CD4-positive, alpha-beta T cell treated with Interleukin-6 for 4 hours (primary cell): ENCODE measurements at places on chromosomes 5 and 9.

- DNase-seq, result peak; percentile 43
These were observed 27.2 kb downstream of the CSF2 start for GRCh38 chr5:132100672-132101261.

DNA sequence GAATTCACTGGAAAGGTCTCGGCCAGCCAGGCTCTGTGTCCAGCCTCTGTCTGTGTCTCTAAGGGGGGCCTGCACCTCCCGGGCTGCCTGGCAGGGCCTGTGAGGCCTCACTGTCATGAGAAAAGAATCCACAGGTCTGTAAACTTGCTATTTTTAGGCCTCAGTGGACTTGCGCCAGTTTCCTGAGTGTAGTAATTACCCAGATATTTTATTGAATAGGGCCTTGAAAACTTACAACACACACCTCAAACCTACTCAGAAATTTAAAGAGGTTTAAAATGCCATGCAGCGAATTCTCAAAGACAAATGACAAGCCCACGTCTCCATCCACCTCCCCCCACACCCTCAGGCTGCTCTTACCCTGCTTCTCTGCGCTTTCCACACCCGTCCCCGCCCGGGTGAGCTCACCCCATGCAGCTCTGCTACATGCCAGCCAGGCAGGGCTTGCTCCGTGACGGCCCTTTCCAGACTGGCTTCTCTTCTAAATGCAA lies 8.8 kb upstream of the TENT4A start:
- DNase-seq, result no peak

DNA sequence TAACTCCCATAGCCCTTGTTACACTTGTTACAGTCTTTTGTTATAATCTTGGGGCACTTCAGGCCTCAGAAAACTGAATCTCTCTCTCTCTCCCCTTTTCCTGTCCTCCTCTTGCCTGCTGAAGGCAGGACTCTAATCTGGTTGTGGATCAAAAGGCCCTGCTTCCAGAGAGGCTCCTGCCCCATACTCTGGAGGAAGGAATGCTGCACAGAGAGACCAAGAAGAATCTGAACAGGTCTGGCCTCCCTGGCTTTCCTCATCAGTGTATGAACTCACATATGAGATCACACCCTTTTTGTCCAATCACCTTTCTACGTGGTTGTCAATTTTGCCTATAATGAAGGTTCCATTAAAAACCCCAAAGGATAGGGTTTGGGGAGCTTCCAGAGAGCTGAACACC lies 26.2 kb upstream of the LVRN start:
- DNase-seq, result no peak

DNA sequence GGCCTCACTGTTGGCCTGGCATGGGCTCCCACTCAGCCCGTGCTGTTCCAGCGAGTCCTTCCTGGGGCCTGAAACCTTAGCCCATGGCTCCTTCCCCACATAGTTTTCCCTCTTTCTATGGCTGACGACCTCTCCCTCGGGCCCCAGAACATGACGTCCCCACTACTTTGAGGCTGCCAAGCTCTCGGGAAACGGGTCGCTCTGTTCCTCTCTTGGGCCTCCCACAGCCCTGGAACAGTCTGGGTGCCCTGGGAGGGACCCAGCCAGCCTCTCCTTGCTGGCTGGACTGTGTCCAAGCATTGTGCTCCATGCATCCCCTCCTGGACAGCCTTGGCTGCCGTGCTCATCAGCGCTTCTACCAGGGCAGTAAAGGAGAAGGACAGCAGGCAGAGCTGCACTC lies 118.3 kb downstream of the SYK start:
- DNase-seq, result no peak

DNA sequence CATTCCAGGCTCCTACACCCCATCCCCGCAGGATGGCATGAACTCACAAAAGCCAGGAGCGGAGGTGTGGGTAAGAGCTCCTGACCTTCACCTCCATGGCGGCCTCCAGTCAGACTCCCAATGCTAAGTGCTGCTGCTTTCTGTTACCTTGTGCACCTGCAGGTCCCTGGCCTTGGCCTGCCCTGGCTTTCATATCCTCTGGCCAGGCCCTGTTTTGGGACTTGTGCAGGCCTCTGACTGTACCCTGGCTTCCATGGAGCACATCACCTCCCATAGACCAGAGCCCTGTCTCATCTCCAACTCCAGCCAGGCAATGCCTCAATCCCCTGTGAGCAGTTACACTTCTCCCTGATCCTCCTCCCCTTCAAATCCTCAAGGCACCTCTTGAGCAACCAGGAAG lies 124.5 kb downstream of the MED10 start:
- no peak for DNase-seq

GRCh38 chr5:59366784-59367183 lies 526.7 kb downstream of the PDE4D start:
- DNase-seq, result no peak

DNA sequence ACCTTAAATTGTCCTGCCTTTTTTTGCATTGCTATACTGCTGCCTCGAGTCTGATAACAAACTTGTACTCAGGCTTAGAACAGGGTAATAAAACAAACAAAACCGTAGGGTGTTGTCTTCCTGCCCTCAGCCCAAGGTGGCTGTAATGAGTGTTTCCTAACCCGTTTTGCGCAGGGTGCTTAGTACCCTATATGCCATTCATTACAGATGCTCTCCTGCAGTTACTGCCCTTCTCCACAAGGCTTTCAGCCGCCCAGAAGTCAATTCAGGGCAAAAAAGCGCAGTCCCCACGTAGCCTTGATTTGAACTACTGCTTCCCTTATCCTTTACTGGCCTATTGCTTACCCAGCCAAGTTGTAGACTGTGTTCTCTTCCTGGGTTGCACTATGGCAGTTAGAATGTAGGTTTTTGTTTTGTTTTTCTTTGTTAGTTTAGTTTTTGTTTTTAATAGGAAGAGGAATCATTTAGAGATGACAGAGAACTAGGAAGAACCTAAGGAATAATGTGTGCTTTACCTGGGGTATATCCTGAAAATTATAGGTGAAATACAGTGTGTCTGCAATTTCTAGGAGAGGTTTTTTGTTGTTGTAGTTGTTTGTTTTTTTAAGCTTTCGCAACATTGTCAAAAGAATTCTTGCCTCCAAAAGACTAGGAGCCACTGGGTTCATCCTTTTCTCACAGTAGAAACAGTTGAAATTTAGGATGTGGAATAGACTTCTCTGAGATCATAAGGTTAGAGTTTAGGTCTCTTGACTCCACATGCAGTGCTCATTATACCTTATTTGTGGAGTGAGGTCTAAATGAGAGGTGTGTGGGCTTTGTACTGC lies 1.3 kb downstream of the HMGXB3 start:
- DNase-seq, result peak; percentile 62
